Stimulated activated CD4-positive, alpha-beta T cell treated with anti-CD3 and anti-CD28 coated beads, Interleukin-4, amount 100 ng/mL, for 4 hours (primary cell): ENCODE measurements at places on chromosomes 4 and X.

DNA sequence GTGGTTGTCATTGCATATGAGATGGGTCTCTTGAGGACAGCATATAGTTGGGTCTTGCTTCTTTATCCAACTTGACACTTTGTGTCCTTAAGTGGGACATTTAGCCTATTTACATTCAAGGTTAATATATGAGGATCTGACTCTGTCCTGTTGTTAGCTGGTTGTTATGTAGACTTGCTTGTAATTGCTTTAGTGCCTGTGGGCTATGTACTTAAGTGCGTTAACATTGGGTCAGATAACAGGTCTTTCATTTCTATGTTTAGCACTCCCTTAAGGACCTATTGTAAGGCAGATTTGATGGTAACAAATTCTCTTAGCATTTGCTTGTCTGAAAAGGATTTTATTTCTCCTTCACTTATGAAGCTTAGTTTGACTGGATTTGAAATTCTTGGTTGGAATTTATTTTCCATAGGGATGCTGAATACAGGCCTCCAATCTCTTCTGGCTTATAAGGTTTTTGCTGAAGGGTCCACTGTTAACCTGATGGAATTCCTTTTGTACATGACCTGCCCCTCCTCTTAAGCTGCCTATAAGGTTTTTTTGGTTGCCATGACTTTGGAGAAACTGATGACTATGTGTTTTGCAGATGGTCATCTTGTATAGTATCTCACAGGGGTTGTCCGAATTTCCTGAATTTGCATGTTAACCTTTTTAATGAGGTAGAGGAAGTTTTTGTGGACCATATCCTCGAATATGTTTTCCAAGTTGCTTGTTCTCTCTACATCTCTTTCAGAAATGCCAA, 162.0 kb downstream of the NKX6-1 start:
- DNase-seq, result no peak

- peak; percentile 75 for DNase-seq
Observed at GRCh38 chr4:112523764-112524505, 8.0 kb upstream of the NEUROG2 start.

GRCh38 chrX:99653352-99653751, 756.7 kb downstream of the PCDH19 start:
- no peak for DNase-seq

DNA sequence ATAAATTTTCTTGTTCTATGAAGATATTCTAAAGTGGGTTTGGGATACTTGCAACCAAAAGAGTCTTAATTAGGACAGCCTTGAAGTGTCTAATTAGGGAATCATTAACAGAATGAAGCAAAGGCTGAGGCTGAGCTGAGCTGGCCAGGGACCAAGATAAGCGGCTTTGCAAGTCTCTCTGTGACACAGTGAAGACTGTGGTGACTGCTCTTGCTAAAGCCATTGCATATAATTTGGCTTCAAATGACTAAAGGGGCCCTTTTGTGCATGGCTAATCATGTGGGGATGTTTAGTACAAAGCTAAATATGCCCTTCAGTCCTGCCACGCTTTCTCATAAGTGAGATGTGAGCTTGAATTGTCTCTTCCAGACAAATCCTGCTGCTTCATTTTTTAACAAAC, 31.2 kb upstream of the GYPA start:
- DNase-seq, result no peak

- DNase-seq, result no peak
Observed at GRCh38 chr4:172547724-172548123, 620.9 kb upstream of the GALNT7 start.
